Right ventricle myocardium superior (tissue), 1 donor: ENCODE measurements at places on chromosomes 16 and 17.
A peak's percentile ranks its signal among the peaks of the same experiment; 100 is the strongest.

- no peak for DNase-seq
Measured at GRCh38 chr17:42247734-42248133, 28.5 kb downstream of the STAT5B start.

- peak; percentile 69 for DNase-seq
Measured at GRCh38 chr16:87956365-87957231, 5.4 kb downstream of the BANP start.

DNA sequence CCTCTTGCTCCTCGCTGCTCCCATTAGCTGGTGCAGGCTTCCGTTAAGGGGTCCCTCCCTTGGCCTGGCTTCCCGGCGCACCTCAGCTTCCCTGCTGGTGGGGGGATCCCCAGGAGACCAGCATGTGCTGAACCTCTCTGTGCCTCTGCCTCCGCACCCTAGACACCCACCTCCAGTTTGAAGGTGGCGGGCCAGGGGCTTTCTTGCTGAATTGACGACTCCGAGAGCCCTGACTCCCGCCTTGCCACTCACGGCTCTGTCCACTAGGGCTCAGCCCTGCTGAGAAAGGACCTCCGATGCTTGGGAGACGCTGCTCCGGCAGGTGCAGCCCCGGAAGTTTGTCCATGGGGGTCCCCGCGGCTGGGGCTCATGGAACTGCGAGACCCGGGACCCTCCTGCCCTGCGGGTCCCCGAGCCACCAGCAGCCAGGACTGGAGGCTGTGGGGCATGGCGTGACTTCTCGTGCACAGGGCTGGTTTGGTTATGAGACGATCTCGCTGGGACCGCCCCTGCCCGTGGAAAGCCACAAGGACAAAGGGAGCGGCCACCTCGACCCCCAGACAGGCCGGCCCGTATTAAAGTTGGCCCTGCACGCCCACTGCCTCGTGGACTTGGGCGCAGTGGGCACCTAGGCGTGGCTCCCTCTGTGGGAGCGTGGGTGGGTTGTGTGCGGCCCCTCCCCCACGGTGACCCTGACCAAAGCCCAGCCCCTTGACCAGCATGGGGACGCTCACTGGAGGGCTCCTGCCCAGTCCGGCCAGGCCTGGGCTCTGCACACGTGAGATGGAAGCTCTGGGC lies 8.1 kb downstream of the CHMP6 start:
- no peak for DNase-seq

- no peak for DNase-seq
Measured at GRCh38 chr17:73641826-73642600, 2.2 kb downstream of the SDK2 start.

- no peak for DNase-seq
Measured at GRCh38 chr16:73418691-73419090, 370.8 kb upstream of the ZFHX3 start.

DNA sequence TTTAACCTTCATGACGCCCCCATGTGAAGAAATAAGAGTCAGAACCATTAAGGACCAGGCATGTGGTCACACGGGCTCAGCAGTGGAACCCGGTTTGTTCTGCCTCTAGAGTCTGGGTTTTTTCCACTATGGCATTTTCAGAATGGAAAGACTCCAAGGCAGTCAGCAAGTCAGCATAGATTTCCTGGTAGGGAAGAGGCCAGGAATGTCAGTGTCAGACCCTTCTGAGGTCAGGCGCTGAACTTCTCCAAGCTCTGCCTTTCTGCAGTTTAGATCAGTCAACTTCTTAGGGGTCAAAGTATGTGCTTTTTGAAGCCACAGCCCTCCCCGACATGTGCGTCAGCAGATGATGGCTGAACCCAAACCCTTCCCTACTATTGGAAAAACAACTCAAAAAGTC lies 3.9 kb downstream of the SSTR2 start:
- DNase-seq = no peak

DNA sequence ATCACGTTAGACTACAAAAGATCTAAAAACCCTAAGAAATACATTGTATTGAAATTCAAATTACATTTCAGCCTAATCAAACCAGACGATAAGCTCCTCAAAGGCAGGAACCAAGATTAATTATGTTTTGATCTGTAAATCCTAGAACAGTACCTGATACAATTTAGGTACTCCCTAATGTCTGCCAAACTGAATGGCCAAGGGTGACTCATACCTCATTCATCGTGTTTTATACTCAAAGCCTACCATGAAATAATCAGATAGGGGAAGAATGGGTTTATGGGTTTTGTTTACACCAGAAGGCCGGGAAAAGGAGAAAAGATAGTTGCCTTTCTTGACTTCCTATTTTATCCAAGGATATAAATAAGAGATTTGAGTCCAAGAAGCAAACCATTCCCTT lies 19.3 kb downstream of the MMD start:
- DNase-seq = no peak

DNA sequence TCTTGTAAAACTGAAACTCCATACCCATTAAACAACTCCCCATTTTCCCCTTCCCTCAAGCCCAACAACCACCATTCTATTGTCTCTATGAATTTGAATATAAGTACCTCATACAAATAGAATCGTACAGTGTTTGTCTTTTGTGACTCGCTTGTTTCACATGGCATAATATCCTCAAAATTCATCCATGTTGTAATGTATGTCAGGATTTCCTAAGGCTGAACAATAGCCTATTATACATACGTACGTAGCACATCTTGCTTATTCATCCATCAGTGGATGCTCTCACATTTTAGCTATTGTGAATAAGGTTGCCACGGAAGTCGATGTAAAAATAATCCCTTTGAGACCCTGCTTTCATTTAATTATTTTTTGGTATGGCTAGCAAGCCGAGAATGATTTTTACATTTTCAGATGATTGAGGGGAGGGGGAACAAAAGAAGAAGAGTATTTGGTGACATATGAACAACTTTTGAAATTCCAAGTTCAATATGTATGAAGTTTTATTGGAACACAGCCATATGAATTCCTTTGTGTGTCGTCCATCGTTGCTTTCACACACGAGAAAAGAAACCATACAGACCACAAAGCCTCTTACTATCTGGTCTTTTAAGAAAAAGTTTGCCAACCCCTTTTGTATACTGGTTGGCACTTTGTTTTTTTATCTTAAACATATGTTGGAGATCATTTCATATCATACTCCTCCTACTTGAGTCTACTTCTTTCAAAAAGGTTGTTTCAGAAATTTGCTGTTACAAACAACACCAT lies 371.2 kb downstream of the NPIPA8 start:
- no peak for DNase-seq
